ENCODE measurements at places on chromosomes 7 and 10. TPM values are rescaled to one million over a fixed set of nuclear protein-coding genes. Genes with fewer than 3 reads are reported as not detected.

- no peak for DNase-seq
Observed at GRCh38 chr10:35375091-35375765, 38.9 kb downstream of the CCNY start.

- DNase-seq = no peak
Observed at GRCh38 chr10:22420787-22421517, 75.7 kb downstream of the SPAG6 start.

Gene MNX1
- 0.74 TPM for total RNA-seq

DNA sequence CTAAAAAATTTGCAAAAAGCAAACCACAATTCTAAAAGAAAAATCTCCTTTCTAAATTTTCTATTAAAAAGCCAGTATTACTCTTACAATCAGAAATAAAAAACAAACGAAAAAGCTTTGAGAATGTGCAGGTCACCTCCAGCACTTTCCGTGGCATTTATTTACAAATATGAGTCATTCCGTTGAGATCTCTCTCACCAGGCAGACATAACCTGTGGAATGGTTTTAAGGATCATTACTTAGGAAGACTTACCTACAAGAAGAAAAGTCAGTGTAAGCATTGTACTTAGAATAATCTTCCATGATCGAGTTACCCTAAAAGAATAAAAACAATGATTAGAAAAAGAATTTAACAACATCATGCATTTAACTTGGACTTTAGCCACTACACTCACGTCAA lies 3.3 kb downstream of the SUN3 start:
- DNase-seq = no peak

Gene PTPRN2
- 6.8 TPM for total RNA-seq

- peak; percentile 79 for DNase-seq
Observed at GRCh38 chr10:45420453-45421192, 46.6 kb downstream of the ALOX5 start.

Gene CARD11
- 5.7 TPM for total RNA-seq

DNA sequence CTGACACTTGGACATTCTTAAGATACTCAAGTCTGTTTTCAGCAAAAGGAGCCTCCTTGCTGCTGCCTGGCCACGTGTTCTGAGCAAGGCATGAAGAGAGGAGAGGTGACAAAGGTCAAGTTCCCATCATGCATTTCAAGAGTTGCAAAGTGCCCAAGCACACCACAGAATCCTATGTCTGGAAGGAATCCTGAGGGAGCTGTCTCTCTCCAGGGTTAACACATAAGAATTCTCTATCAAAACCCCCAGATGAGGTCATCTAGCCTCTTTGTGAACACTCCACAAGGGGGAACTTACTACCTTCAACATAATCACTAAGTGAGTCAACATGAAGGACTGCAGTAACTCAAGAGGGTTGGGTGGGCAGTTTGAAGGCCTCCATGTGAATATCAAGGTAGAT lies 155.5 kb downstream of the RNF216 start:
- DNase-seq = no peak

GRCh38 chr7:27245124-27245797 lies 2.7 kb downstream of the EVX1 start:
- no peak for DNase-seq

DNA sequence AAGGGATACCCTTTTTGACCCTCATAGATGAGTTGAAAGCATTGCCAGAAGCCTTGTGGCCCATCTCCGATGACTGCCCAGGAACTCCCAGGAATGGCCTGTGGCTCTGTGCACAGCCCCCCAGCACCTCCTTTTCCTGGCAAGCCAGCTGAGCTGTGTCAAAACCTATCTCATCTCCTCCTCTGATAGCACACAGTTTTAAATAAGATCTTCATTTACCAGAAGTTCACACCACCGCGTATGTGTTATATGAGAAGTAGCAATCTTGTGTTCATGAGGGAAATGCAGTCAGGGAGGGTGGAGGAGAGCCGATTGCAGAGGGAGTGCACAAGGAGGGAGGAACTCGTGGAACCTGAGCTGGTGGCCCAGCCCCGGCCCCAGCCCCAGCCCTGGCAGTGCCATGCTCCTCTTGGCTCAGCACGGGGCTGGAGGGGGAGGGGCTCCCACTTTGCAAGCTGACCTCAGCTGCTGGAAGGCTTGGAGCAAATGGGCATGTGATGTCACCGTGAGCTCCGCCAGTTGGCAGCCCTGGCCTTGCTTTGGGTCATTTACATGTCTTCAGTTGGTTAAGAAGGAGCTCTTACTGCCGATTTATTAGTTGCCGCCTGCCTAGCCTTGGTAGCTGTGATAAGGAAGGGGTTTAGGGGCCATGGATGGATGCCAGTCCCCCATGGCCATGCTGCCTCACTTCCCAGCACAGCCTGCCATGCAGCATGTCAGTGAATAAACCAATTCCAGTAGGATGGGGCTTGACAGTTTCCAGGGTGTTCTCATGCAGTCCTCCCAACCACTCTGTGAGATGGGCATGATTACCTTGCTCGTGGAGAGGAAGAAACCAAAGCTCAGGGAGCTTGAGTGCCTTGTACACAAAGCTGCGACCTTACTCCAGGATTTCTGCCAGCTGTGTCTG lies 20.0 kb downstream of the UNC5B start:
- peak; percentile 78 for DNase-seq

GRCh38 chr10:12358863-12359564 lies 9.7 kb downstream of the CAMK1D start:
- no peak for DNase-seq

Gene CPA2
- total RNA-seq = not detected

GRCh38 chr7:136698977-136699376 lies 169.5 kb upstream of the CHRM2 start:
- DNase-seq = no peak

DNA sequence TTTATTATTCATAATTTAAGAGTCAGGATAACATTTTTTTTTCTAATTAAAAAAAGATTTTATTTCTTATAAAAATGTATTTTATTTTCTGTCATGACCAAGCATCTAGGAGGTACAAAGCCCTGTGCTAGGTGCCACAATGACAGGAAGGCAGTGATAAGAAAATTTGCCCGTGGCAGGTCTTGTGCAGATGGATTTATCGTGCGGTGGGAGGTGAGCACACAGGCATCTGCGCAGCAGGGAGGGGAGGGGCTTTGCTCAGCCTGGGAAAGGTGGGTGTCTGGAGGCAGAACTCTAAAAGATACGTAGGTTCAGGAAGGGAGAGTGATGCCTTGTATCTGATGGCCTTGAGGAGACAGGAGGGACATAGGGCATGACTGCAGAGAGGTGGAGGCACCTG lies 115.6 kb downstream of the ABCA13 start:
- no peak for DNase-seq

Gene FAM237B
- total RNA-seq = not detected

DNA sequence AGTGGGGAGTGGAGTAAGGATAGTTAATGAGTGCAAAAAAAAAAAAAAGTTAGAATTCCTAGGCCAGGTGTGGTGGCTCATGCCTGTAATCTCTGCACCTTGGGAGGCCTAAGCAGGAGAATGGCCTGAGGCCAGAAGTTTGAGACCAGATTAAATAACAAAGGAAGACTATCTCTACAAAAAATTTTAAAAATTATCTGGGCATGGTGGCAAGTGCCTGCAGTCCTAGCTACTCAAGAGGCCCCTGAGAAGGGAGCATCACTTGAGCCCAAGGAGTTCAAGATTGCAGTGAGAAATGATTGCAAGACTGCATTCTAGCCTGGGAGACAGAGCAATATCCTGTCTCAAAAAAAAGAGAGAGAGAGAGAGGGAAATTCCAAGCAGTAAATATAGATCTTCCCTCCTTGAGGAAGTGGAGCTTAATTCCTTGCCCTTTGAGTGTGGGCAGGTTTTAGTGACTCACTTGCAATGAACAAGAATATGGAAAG lies 19.5 kb upstream of the CSTF2T start:
- no peak for DNase-seq

- DNase-seq = no peak
Observed at GRCh38 chr10:128660726-128661125, 534.5 kb upstream of the MKI67 start.

Gene OPN4
- not detected for total RNA-seq

GRCh38 chr10:71502190-71502589 lies 105.5 kb downstream of the CDH23 start:
- DNase-seq = no peak

DNA sequence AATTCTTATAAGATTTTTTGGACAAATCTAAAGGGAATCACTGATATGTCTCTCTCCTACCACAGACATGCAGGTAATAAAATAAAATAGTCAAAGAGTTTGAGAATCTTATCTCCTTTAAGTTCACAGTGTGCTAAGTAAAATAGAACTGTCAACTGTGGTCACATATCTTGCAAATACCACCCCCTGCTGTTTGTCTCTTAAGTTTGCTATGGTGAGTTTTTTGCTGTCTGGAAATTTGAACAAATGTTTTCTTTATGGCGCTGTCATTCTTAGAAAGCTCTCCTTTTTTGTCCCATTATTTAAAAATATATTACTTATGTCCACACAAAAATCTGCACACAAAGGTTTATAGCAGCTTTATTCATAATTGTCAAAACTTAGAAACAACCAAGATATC lies 19.6 kb downstream of the GIMAP5 start:
- no peak for DNase-seq

DNA sequence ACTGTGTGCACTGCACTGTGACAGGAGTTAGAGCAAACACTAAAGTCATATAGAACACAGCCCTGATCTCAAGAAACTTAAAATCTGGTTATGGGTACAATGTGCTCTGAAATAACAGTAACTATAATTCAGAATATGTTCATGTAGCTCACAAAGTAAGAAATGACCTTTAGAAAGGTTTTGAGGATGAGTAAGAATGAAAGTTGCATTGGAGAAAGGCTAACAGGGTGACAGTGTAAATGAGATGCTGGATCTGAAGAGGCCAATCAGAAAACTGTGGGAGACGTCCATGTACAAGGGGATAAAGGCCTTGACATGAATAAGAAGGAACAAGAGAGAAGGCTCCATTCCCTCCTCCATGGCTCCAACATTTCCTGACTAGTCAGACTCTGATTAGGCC lies 124.7 kb downstream of the GRM3 start:
- DNase-seq = no peak

DNA sequence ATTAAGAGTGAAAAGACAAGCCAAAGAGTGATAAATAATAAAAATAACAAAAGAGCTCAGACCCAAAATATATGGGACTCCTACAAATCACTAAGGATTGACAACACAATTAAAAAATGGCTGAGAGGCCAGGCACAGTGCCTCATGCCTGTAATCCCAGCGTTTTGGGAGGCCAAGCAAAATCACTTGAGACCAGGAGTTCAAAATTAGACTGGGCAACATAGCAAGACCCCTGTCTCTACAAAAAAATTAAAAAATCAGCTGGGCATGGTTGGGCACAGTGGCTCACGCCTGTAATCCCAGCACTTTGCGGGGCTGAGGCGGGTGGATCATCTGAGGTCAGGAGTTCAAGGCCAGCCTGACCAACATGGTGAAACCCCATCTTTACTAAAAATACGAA lies 137.3 kb downstream of the IDE start:
- no peak for DNase-seq

Gene BEND7
- 16.9 TPM for total RNA-seq

GRCh38 chr10:77637532-77638320 lies at the start of gene KCNMA1:
Gene KCNMA1, minus strand, starts transcription at chr10:77637808.
- peak; percentile 53 for DNase-seq
